ENCODE measurements at places on chromosomes 5 and 9.
A peak's percentile ranks its signal among the peaks of the same experiment; 100 is the strongest.

DNA sequence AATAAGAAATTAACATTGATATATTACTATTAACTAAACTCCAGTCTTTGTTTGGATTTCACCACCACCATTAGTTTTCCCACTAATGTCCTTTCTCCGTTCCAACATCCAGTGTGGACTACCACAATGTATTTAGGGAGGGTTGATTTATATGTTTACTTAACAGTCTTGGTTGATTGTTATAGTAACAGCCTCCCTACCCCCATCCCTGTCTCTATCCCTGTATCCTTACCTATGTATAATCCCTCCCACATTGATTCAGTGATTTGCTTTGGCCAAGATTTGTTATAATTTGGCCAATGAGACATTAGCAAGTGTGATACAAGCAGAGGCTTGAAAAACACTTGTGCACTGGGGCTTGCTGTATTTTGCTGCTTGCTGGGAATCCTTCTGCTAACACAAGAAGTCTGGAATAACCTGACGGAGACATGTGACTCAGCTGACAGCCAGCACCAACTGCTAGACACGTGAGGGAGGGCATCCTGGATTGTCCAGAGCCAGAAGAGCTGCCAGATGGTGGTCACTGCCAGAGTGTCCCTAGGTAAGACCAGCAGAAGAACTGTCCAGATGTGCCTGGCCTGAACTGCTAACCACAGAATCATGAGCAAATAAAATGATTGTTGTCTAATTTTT, 51.2 kb upstream of the TCF7 start:
- no peak for DNase-seq

- DNase-seq = no peak
These were observed 18.6 kb upstream of the CFAP95 start for GRCh38 chr9:69801989-69802388.

DNA sequence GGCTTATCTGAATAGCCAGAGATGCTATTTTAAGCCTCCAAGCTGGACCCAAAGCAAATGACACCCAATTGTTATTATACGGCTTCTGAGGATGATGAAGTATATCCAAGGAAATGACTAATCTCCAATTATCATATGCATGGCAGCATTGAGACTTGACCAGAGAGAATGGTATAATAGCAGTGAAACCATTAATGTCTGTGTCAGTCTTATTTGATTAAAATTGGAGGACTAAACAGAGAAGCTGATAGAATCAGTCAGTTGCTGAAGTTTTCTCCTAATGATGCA, 200.5 kb downstream of the EFNA5 start:
- no peak for DNase-seq

DNA sequence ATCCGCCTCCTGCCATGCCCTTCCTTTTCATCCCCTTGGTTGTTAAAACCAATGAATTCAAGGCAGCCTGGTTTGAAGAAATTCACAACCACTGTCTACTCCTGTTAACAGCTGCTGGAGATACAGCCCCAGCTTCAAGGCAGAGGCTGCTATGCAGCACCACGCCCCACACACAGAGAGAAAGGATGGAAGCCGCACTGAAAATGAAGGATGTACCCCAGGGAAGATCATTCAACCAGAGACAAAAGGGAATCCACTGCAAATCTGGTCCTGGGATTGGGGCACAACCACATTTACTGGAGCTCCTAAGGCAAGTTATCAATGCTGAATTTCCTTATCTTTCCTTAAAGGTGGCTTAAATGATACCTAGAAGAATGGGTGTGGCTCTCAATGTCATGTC, 58.7 kb downstream of the DPYSL3 start:
- DNase-seq = no peak

DNA sequence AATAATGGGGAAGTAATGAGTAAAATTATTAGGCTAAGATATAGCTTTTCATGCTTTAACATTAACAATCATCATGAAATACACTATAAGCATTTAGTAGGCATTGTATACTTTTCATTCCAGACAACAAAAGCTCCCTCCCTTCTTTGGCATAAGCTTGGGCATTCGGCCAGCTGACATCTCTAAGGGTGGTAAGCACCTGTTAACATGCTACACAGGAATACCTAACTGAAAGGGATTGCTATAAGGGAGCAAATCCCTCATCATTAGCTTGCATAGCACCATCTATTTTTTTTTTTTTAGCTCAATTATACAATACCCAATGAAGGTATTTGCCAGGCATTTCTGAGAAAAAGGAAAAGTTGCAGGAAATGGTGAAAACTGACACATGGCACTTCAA, 16.6 kb downstream of the STRBP start:
- DNase-seq = no peak

- DNase-seq = peak; percentile 92
These were observed 112.5 kb upstream of the LARP1 start for GRCh38 chr5:154642499-154643245.

DNA sequence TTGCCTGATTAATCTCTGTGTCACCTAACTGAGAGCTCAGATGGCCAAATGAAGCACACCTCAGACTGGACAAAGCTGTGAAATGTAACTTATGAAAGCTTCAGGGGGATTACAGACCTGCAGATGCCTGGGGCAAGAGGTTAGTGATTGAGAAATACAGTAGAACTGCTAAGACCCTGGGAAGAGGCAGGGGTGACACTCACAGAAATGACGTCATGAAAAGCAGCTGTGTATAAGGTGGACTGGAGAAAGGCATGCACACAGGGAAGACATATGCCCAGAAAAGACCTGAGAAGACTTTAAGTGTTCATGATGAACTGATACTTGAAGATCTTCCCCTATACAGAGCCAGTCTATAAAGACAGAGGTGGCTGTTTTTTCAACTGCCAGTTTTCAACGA, 49.3 kb upstream of the SPTLC1 start:
- DNase-seq = no peak

DNA sequence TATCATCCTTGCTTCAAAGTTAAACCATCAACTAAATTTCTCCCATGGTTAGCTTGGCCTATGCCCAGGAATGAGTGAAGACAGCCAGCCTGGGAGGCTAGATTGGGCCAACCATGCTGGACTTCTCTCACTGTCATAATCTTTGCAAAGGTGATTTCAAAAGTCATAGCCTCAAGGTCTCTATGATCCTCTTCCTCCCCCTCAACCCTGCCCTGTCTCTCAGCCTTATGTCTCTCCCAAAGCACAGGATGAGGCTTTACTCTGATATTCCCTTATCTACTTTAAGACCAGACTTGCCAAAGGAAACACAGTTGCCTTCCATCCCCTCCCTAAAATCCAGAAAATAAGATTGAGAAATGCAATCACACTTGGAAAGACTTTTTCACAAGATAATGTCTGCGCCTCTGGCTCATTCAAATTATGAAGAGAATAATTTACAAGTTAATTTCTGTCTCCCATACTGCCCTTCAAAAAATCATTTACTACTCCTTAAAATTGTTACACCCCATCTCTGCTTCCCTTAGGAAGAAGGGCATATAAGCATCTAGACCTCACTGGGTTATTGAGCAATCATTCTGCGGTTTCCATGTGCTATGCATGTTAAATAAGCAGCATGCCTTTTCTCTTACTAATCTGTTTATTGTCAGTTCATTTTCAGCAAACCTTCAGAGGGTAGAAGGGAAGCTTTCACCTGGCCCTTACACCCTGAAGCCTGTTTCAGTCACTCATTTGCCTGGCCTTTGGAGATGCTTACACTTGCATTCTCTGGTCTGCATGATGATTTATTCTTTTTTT, 113.8 kb upstream of the ANKRD55 start:
- peak; percentile 17 for DNase-seq

GRCh38 chr5:83589786-83590185, 118.2 kb downstream of the VCAN start:
- no peak for DNase-seq

DNA sequence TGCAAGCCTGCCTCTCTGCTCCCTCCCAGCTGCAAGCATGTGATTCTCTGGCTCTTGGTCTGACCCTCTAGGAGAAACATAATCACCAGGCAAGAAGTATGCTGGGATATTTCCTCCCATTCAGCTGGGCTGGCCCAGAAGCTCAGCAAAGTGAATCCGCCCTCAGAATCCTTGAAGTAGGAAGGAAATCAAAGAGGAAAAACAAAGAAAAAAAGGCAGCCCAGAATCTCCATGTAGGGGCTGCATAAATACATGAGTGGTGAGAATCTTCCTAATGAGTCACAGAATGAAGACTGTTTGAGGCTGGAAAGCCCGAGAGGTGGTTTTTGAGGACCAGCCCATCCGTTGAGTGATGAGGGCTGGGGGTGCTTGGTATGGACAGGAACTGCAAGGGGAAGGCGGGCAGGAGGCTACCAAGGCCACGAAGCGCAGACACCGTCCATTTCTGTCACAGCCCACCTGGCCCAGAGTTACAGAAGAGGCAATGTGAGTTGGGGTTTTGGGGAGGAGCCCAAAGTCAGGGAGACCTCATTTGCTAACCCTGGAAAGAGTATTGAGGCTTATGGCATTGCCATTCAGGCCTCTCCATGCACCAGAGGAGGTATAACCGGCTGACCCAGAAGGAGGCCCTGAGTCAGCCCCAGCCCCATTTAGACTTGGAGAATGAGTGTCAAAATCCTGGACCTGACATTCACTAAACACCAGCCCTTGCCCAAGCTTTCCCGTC, 33.4 kb upstream of the TGFBR1 start:
- no peak for DNase-seq

GRCh38 chr5:58503390-58504046, 12.3 kb downstream of the GAPT start:
- no peak for DNase-seq

DNA sequence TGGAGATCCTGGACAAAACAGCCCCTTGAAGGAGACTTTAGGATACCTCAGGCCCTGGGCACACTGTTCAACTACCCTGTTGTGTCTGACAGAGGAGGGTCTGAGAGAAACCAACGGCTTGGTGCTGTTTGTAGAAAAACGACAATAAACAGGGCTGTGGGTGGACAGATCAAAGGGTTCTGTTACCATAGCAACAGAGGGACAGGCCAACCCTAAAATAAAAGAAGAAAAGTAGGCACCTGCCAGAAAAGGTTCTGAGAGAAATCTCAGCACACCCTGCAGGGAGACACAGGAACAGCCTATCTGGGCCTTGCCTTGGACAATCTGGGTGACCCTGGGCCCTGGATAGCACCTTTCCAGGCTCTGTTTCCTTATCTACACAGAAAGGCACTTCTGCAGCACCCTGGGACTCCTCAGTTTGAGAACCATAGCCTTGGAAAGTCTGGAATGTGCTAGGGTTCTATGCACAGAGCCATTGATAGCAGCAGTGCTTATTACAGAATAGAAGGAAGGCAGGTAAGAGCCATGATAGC, 104.8 kb upstream of the TBC1D2 start:
- no peak for DNase-seq

DNA sequence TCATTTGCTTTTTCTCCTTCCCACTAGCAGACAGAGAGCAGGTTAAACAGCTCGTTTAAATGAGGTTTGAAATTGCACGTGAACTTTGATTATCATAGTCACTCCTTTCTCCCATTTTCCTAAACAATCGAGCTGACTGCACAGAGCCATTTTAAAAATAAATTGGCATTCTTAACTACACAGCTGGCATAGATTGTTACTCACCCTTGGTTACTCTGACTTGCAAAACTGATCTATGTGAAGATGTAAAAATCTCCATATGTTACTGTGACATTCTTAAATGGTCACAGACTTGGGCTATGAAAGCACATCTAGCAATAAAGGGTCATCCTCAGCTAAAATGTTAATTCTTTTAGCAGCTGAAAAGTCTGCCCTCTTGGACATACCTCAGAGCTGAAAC, 368.5 kb downstream of the DTWD2 start:
- no peak for DNase-seq

All from hematopoietic multipotent progenitor cell treated with erythropoietin and hydrocortisone succinate and interleukin-3 and kit ligand, for 6 days (in vitro differentiated cells).